Activated T-helper 2 cell treated with anti-CD3 and anti-CD28 coated beads, Interferon-gamma antibody, Interleukin-2, Interleukin-4, amounts not matched to agents 10 μg/mL and 5 μg/mL and 100 μg/mL, durations not matched to agents 14 hours and 24 hours and 36 hours (primary cell): ENCODE measurements at places on chromosomes 11 and 22. TPM values are rescaled to one million over a fixed set of nuclear protein-coding genes. Genes with fewer than 3 reads are reported as not detected.

DNA sequence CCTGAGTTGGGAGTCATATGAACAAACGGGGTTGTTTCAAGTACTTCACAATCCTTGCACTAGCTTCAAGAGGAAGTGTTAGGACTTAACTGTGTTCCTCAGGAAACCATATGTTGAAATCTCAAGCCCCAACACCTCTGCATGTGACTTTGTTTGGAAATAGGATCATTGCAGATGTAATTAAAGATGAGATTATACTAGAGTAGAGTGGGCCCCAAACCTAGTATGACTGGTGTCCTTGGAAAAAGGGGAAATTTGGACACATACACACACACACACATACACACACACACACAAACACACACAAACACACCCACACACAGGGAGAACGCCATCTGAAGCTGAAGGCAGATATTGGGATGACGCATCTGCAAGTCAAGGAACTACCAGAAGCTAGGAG is 6.4 kb upstream of the CEP295 start:
- no peak for DNase-seq

Gene TEX54
- total RNA-seq: 1.2 TPM in 1 of 2 replicates, not detected in the other

Gene ART1
- total RNA-seq: not detected in 2 replicates

- peak; percentile 36 for DNase-seq
Measured at GRCh38 chr22:41576877-41577276, 12.8 kb downstream of the PMM1 start.

- DNase-seq: no peak
Measured at GRCh38 chr22:20191000-20191515, 40.2 kb upstream of the CCDC188 start.
